Kasumi-1 (cell line): ENCODE measurements at places on chromosomes 4 and X.

DNA sequence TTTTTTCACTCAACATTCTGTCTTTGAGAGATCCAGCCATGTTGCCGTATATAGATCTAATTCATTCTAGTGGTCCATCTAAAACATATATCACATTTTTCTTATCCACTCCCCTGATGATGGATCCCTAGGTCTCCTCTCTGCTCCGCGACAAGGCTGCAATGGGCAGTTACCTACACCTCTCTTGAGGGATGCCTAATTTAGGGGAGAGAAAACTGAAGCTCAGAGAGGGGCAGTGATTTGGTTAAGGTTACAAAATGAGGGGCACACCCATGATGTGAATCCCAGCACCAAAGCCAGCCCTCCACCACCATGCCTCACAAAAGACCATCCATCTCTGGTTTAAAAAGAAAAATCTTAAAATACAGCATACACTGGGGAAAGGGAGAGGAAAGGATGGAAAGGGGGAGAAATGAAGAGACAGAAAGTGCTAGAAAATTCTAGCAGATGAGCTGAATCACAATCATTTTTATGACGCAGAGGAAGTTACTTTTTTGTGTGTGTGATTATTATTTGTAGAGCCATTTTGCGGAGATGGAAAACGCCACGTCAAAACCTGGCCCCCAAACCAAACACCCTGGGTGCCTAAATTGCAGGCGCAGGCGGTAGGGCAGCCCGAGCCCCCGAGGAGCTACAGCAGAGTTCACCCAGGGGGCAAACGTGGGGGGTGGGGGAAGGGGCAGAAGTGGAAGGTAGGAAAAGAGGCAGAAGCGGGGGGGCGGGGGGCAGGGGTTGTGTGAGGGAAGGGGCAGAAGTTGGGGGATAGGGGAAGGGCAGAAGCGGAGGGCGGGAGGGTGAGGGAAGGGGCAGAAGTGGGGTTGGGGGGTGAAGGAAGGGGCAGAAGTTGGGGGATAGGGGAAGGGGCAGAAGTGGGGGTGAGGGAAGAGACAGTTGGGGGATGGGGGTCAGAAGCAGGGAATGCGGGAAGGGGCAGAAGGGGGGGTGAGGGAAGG is 1.3 kb upstream of the TSPYL2 start:
- no peak for DNase-seq

DNA sequence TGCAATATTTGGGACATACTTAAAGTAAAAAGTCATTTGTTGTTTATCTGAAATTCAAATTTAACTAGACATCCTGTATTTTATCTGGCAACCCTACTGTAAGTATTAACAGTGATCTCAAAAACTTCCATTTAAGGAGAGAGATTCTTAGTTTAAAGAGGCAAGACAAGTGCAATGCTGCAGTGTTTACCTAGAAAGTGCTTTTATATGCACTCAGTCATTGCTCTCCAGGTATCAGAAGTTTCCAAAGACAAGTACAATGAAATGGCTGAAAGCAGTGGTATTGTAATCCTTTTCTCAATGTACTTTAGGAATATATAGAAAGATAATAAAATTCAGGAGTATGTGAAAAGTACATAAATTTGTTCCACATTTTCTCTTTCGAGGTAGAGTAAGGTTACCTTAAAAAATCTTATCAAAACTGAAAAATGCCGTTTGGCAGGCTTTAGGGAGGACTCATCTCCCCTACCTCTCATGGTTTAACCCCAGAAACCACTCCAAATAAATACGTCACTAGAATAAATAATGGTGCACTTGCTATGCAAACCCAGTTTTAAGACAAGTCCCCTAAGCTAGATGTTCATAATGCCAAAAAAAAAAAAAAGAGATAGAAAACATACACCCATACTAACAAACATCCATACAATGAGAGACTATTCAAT is 45.7 kb downstream of the ELF2 start:
- no peak for DNase-seq

GRCh38 chr4:44671636-44672035 is 6.6 kb upstream of the GUF1 start:
- no peak for DNase-seq

DNA sequence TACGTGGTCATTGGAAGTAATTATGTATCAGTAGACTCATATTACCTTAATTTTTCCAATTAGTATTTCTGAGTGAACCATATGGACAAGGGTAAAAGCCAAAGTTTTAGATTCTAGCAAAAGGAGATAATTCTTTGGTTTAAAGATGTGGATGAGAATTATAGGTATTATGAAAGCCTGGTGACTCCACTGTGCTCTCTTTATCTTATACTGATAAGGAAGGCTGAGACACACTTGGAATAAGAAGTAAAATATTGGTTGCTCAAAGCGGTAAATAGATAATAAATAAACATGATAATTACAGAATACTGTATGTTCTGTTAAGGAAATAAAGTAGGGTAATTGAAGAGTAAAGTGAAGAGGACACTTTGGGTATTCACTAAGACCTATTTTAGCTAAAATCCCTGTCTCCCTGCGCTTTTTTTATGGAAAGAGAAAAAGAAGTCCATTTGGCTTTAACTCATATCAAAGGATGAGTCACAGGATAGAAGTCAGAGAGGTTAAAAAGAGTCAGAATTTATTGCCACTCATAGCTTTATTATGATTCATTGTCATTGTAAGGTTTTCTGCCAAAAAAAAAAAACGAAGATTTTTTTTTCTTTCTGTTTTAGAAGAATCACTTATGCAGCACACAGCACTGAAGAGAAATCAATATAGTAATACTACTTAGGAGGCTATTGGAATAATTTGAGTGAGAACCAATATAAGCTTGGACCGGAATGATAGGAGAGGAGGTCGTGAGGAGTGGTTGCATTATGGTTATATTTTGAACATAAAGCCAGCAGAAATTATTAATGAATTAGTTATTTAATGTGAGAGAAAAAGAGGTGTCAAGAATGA is 2463.1 kb downstream of the ARAP2 start:
- no peak for DNase-seq

- DNase-seq = peak; percentile 84
Observed at GRCh38 chr4:54942721-54943120, 182.7 kb downstream of the KDR start.

GRCh38 chr4:141782205-141782604 is 145.8 kb downstream of the IL15 start:
- DNase-seq = no peak

GRCh38 chr4:171484681-171485080 is 328.5 kb upstream of the GALNTL6 start:
- no peak for DNase-seq

- no peak for DNase-seq
Observed at GRCh38 chr4:867526-868250, 41.8 kb upstream of the CPLX1 start.

DNA sequence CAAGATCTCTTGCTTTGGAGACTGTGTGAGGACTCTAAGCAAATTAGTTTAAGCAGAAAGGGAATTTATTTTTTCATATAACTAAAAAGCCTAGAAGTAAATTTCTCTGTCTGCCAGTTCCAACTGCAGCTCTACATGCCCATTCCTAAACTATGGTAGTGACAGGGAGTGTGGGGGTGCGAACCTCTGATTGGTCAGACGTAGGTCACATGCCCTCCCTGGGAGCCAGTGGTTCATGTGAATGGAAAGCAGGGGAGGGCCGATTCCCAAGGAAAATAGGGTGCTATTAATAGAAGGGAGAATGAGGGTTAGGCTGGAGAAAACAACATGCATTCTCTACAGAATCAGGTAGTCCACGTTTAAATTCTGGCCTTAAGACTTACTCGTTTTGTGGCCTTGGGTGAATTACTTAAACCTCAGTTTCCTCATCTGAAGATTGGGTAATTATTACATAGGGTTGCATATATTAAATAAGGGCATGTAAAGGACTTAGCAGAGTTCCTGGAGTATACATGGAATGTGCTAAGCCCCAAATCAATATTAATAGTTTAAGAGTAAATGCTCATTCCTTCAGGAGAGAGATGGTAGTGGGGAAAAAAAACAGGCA is 7.2 kb downstream of the RAB33B start:
- no peak for DNase-seq

DNA sequence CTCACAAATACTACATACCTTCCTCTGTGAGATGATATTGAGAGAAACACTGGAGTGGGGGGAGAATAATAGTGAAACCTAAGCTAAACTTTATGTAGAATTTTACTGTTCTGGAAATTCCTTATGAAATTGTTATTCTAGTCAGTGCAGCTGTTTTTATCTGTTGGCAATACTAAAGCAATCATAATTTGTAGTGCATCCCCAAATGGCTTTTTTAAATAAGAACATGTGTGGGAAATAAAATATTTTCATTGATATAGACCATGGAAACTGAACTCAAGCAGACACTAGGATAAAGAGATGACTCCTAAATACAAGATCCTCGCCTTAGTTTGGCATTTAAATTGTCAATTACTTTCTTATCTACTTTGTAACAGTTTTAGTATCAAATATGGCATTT is 51.1 kb downstream of the SEC24D start:
- no peak for DNase-seq

- DNase-seq = no peak
Observed at GRCh38 chr4:11408233-11408967, 20.3 kb downstream of the HS3ST1 start.

DNA sequence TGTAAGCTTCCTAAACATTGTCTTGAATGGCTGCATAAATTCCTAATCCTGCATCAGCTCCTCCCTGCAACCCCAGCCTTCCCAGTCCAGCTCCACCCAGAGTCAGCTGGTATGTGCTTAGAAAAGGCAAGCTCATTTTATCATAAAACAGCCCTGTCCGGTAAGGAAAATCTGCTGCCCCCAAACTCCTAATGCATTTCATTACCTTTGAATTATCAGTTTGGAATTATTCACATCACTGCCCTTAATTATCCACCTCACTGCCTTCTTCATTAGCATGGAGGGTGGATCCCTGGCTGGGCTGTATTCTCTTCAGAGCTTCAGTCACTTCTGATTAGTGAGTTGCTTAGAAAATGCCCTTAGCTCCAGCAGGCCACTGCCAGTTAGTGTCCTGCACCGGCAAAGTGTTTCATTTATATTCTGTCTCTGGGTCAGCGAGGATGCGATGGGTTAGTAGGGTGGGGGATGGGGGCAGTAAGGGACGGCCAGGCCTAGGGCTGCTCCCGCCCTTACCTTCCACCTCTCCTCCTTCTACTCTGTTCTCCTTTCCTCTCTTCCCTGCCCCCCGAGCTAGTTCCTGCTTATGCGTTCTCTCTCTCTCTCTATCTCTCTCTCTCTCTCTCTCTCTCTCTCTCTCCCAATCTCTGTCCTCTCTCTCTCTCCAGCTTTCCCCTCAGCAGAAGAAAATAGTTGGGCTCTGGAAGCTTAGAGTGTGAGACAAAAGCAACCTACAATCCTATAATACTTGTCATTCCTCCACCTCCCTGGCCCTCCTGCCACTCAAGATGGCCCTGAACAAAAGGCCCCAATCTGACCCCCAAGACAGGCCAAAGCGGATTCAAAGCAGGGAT is 174.8 kb upstream of the KLF3 start:
- DNase-seq = no peak

DNA sequence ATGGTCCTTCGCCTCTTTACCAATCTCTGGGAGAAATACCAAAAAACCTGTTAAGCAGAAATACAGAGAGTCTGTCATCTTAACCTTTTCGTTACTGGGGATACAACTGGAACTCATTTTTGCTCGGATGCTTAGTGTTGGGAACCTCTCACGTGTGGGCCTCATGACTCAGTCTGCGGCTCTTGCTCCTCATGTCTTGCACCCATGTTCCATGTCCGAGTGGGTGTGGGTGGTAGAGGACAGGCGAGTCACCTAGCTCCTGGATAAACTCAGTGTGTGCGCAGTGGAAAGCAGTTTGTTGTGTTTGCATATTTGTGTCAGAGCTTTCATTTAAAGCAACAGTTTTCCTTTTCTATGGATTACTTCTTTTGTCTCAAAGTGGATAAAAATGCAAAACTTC is 70.6 kb downstream of the TNIP2 start:
- no peak for DNase-seq

GRCh38 chrX:64394874-64395567 is at the start of gene MTMR8:
MTMR8 (minus strand) TSS chrX:64395452; CDS start chrX:64395363, 89 bp downstream.
- peak; percentile 70 for DNase-seq

DNA sequence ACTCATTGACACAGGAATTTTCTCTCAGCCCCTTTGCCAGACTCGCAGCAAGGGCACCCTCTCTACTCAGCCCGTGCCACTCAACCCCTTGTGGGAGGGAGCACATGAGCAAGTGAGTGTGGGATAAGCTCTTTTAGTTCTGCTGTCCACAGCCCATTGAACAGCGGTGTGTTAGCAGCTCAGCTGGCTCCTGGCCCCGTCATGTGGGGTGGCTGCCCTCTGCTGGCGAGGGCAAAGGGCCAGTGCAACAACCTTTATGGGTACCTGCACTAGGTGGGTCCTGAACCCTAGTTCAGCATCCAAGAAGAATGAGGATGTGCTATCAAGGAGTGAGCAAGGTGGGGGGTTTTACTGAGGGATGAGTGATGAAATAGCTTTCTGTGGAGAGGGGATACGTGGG is 85.0 kb upstream of the ZNF81 start:
- DNase-seq = peak; percentile 1

GRCh38 chr4:72846280-72847111 is 223.0 kb downstream of the COX18 start:
- peak; percentile 79 for DNase-seq

DNA sequence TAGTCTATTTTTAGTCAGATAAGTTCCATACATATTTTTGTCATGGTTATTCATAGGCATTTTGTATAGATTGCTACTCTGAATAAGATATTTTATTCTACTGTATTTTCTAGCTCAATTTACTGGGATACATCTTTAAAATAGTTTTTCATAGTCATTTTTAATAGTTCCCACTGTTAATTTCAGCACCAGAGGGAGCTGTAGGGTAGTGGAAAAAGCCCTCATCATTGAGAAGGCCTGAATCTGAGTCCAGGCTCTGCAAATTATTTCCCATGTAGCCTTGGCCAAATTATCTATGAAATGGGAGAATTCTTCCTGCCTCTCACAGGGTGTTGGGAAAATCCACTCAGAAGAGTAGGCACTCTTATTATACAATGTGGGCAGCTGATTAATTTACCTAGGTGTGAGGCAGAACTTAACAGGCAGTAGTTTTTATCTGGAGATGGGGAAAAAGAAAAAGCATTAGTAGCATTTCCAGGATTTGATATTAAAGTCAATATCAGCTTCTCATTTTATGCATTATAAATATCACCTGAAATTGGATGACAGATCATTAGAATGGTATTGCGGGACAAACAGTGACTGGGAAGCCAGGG is 102.9 kb upstream of the PAQR3 start:
- DNase-seq = peak; percentile 69

DNA sequence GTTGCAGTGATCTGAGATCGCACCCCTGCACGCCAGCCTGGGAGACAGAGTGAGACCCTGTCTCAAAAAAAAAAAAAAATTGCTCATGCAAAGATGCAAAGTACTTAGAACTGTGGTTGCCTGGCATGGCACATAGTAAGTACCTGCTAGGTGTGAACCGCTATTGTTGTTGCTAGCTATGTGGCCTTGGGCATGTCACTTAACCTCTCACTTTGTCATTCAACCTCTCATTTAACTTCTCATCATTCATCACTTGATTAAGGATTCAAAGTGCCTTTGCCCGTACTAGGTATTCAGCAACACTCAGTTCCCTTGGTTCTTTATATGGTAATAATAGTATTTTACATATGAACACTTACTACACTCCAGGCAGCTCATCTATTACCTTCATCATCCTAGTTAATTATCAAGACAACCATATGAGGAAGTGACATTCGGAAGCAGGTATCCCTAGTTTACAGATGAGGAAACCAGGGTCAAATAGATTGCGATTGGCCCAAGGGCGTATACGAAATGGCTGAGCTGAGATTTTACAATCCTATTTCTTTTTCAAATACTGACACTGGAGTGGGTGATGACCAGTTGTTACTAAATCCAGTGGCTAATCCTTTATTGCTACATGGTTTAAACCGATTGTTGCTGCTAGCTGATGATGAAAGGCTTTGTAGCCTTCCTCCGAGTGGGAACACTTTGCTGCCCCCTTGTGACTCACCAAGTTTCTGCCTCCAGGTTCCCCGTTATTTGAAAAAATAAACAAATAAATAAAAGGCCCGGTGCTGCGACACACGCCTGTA is 28.8 kb upstream of the SOWAHD start:
- peak; percentile 58 for DNase-seq
